CD4-positive, alpha-beta T cell (primary cell): ENCODE measurements at places on chromosomes 16 and 17. TPM values are rescaled to one million over a fixed set of nuclear protein-coding genes. Genes with fewer than 3 reads are reported as not detected.

NF1 gene
- 18.7 TPM for total RNA-seq

GID4 gene
- 3.4 TPM for total RNA-seq

DEXI gene
- total RNA-seq = 7.2 TPM

TBX6 gene
- total RNA-seq = 0.42 TPM

C17orf113 gene
- total RNA-seq = 0.55 TPM

FOXC2 gene
- total RNA-seq = 0.19 TPM

FKBP10 gene
- not detected for total RNA-seq

JPH3 gene
- not detected for total RNA-seq

CCL2 gene
- not detected for total RNA-seq

OR1A1 gene
- not detected for total RNA-seq

SLC13A2 gene
- not detected for total RNA-seq

MYL11 gene
- 2.4 TPM for total RNA-seq

TEDC2 gene
- 0.27 TPM for total RNA-seq

CASKIN1 gene
- not detected for total RNA-seq

HOXB13 gene
- total RNA-seq = not detected

PDPR gene
- 20.8 TPM for total RNA-seq

ABCC12 gene
- total RNA-seq = not detected

RNF157 gene
- 18.5 TPM for total RNA-seq
